ENCODE measurements at places on chromosomes 5 and 9.

GRCh38 chr9:105146677-105147076, 97.8 kb upstream of the SLC44A1 start:
- no peak for DNase-seq

DNA sequence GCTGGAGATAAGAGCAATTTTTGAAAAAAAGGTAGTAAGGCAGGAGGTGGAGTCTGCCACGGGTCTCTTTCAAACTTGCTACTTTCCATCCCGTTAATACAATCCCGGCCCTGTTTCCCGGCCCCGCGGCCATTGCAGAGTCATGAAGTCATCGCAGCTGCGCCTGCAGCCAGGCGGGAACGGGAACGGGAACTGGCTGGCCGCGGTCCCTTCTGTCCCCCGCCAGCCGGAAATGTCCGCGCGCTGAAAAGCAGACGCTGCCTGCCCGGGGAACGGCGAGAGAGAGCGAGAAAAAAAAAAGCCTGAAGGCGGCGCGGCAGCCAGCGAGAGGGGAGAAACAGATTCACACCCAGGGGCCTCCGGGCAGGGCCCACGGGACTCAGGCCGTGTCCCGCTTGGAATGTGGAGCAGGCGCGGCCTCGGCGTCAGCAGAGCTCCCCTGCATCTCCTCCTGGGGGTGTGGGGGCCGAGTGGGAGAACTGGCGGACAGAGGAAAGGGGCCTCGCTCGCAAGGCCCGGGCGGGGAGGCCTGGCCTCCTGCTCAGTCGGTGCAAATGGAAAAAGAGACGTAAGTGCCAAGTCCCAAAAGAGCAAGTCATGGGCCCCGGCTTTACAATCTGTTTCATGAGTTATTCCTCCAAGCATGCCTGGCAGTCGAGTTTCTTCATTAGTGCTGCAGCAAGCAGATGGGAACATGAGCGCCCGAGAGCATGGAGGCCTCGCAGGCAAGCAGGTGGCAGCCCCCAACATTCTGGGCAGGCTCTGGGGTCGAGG, 201.2 kb upstream of the GAS1 start:
- DNase-seq, result peak; percentile 11

DNA sequence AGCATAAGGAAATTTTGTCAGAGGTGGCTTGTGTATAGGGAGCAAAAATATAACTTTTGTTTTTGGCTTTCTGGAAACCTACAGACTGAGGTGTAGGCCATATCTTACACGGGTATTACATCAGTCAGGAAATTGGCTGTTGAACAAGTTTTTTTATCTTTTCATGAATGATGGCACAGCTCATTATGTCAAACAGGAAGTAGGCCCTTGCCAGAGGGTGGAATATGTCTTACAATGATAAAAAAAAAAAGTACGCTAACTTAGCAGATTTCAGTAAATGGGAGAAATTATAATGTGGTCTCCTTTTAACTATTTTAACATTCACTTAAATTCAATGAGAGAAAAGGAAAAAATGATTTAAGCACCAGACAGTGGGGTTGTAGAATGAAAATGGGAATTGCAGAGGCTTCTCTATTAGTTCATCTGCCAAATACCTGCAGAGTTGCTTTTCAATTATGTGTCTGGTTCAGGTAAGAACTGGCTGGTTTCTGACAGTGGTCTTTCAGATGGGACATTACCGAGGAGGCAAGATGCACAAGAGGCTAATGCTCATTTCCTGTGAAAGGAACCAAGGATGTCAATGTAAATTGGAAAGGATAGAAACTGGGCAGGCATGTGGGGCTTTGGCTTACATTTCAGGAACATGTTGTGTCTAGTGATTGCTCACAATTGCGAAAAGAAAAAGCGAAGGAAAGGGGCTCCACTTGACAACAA, 169.9 kb downstream of the NNT start:
- peak; percentile 82 for DNase-seq

DNA sequence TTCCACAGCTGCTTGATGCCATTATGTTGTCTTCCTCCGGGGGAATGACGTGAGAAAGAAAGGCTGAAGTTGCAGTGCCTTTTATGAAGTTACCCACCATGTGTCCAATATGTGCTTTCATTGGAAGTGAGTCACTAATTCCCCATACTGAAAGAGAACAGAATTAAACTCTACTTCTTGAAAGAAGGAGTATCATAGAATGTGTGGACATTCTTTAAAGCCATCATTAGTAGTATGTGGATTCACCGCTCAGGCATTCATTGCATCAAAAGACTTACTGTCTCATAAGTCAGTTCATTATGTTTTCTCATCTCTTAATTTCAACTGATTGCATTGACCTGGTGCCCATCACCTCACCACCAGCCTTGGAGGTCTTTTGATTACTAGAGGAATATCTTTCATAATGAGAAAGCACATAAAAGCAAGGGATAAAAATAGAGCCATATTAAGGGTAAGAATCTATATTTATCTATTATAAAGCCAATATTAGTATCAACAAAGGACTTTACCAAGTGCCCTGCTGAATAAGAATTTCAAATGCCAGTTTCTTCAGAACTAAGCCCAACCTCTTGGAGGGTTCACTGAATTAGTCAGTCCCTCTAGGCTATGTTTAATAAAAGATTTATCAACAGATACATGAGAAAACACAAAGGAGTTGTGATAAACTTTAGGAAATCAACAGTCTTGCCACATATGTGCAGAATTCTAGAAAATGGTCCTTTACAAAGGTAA, 516.1 kb downstream of the NTRK2 start:
- no peak for DNase-seq

GRCh38 chr9:33029231-33029786, 4.2 kb downstream of the DNAJA1 start:
- peak; percentile 39 for DNase-seq

DNA sequence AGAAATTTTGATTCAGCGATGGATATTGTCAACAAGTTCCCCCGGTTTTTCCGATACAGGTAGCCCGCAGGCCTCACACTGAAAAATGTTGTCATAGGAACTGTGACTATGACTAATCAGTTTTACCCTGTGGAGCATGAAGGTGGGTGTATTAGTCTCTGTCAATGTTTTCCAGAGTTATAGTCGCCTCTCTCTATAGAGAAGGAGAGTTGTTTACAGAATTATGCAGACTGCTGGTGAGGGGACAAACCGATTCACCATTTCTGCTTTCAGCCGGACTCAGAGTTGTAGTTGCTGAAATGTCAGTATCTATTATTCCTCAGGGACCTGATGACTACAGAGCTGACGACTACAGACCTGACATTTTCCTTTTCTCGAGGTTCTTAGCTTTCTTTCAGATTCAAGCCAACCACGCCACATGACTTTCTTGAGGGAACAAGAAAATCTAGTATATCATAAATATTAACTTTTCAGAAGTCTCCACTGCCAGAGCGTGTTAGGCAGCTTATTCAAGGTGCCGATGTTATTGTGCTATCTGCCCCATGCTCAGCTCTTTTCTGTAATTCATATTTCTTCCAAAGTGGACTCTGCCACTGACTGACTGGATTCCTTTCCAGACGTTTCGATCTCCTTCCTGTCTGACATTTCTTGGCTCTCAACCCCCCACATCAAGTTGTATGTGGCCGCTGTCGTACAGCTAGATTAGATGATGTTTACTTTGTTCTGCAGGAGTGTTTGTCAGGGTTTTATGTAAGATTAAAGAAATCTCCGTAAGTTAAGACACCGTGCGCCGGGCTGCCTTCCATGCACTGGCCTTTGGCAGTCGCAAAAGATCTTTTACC, 178.1 kb downstream of the FGF1 start:
- DNase-seq, result no peak

- DNase-seq, result no peak
These were observed 122.9 kb downstream of the MACROH2A1 start for GRCh38 chr5:135276151-135276550.

DNA sequence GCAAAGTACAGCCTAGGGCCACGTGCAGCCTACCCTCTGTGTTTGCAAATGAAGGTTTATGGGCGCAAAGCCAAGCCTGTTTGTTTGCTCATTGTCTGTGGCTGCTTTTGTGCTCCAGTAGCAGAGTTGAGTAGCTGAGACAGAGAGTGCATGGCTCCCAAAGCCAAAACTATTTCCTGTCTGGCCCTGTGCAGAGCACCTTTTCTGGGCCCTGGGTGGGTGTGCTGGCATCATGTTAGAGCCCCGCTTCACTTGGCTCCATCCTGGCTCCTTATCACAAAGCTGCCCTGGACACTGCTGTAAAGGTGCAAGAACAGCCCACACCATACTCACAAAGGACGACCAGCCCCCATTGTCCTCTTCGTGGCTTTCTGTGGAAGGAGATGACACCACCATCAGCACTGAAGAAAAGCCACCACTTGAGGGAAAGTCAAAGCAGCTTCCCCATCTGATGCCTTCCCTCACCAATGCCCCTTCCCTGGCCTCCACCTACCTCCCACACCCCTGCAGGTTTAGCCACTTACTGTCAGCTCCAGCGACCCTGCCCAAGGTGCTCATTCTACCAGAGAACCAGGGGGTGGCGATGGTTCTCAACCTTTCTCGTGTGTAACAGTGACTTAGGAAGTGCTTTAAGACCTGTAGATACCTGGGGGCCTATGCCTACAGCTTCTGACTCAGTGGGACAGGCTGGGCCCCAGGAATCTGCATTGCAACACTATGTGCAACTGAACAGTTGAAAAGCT, 23.4 kb downstream of the LCP2 start:
- peak; percentile 92 for DNase-seq

- DNase-seq, result no peak
These were observed 458.8 kb downstream of the DTWD2 start for GRCh38 chr5:118529361-118530144.

- no peak for DNase-seq
These were observed 74.0 kb downstream of the HRH2 start for GRCh38 chr5:175731756-175732465.

GRCh38 chr9:121289772-121290370, 21.9 kb downstream of the GSN start:
- DNase-seq, result no peak

GRCh38 chr5:108387758-108388157, 5.9 kb upstream of the FBXL17 start:
- no peak for DNase-seq

GRCh38 chr5:53045263-53045662, 56.1 kb downstream of the ITGA2 start:
- DNase-seq, result no peak

- no peak for DNase-seq
These were observed 668.8 kb upstream of the RGMB start for GRCh38 chr5:98104454-98105188.

DNA sequence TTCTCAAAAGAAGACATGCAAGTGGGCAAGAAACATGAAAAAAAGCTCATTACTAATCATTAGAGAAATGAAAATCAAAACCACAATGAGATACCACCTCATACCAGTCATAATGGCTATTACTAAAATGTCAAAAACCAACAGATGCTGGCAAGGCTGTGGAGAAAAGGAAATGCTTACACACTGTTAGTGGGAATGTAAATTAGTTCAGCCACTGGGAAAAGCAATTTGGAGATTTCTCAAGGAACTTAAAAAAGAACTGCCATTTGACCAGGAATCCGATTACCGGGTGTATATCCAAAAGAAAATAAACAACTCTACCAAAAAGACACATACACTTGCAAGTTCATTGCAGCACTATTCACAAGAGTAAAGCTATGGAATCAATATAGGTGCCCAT, 595.4 kb upstream of the RIOK2 start:
- DNase-seq, result no peak

GRCh38 chr5:172007175-172008110, 1.0 kb upstream of the FBXW11 start:
- peak; percentile 43 for DNase-seq

- DNase-seq, result no peak
These were observed 218.9 kb downstream of the TARS1 start for GRCh38 chr5:33659526-33660169.

DNA sequence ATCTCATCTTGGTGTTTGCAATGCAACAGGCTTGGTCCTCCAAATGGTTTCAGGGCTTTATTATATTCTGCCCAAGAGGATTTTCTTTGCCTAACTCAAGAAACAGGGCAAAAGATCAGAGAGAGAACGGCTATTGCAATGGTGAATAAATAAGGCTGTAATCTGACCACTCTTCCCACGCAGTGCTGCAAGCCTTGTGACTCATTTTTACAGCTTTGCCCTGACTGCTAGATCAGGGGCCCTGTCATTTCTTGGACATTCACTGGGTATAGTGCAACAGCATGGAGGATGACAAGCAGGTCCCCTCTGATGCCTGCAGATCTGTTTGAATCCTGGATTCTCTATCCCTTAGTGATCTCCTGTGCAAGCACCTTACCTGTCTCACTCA, 459.1 kb downstream of the EBF1 start:
- DNase-seq, result no peak

GRCh38 chr5:60538955-60539866, 160.8 kb downstream of the DEPDC1B start:
- no peak for DNase-seq

DNA sequence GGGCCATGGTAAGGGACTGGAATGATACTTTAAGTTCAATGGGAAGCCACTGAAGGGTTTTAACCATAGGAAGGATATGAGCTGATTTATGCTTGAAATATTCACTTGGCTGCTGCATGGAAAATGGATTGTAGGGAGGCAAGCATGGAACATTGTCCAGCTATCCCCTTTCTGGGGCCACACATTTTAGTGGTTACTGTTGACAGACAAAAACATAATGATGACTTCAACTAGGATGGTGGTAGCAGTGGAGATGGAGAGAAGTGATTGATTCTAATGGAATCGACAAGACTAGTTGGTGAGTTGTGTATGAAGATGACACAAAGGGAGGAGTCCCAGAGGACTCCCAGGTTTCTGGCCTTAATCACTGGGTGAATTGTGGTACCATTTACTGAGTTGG, 6.2 kb upstream of the FCHSD1 start:
- no peak for DNase-seq

DNA sequence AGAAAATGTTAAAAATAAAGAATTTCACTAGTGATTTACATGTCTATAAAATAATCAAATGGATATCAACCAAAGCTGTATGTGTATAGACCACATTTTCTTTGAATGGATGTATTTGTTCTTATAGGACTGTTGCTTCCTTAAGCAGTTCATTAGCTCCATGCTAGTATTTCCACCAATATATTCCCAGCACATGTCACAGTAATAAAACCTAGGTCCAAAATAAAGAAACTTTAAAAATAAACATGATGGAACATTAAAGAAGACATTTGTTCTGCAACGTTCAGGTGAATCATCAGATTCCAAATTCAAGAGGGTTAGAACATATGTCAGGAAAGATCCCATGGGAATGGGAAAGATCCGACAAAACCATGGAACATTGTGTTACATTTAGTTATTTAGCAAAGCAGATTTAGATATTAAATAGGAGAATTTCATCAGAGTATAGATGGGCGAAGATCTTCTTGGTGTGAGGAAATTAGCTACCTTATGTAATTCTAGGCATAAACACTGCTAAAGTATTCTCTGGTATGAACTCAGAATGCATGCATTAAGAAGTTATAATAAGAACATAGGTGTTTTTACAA, 490.7 kb downstream of the CDH18 start:
- DNase-seq, result no peak

DNA sequence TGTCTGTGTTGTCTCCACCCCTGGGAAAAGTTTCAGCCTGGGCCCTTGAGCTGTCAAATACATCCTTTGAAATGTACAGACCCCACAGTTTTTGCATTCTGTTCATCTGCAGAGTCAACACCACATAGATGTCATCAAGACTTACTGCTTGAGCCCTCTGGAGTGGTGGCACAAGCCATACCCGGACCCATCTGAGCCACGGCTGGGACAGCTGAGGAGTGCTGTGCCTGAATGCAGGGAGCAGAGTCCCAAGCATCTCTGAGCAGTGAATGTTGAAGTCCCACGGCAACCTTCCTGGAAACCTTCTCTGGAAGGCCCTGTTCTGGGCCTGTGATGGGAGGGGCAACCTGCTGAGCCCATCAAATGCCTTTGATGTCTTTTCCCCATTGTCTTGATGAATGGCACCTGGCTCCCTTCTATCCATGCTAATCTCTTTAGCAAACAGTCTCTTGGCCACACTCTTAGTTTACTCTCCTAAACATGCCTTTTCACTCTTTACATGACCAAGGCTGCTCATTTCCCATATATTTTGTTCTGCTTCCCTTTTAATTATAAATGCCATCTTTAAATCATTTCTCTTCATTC, 92.5 kb downstream of the ATPSCKMT start:
- no peak for DNase-seq
